ENCODE measurements at places on chromosomes 12 and 14. TPM values are rescaled to one million over a fixed set of nuclear protein-coding genes. Genes with fewer than 3 reads are reported as not detected.

Gene ANKRD33
- not detected for total RNA-seq

Gene CCDC196
- total RNA-seq = not detected

Gene STAC3
- not detected for total RNA-seq

Gene CCDC175
- total RNA-seq = not detected

Gene NFKBIA
- total RNA-seq = 202 TPM

Gene NUDT4
- total RNA-seq = 49.5 TPM

Gene SPRING1
- total RNA-seq = 24.9 TPM
